ENCODE measurements at places on chromosomes 5 and 9. TPM values are rescaled to one million over a fixed set of nuclear protein-coding genes. Genes with fewer than 3 reads are reported as not detected.

- no peak for DNase-seq
Measured at GRCh38 chr9:27053369-27054022, 48.0 kb upstream of the LRRC19 start.

The NEUROG1 gene
- total RNA-seq: not detected

The NUTM2G gene
- total RNA-seq: not detected

GRCh38 chr5:97135868-97136267, 6.5 kb downstream of the LIX1 start:
- DNase-seq: no peak
